ENCODE measurements at places on chromosomes 3 and 15. TPM values are rescaled to one million over a fixed set of nuclear protein-coding genes. Genes with fewer than 3 reads are reported as not detected.

DNA sequence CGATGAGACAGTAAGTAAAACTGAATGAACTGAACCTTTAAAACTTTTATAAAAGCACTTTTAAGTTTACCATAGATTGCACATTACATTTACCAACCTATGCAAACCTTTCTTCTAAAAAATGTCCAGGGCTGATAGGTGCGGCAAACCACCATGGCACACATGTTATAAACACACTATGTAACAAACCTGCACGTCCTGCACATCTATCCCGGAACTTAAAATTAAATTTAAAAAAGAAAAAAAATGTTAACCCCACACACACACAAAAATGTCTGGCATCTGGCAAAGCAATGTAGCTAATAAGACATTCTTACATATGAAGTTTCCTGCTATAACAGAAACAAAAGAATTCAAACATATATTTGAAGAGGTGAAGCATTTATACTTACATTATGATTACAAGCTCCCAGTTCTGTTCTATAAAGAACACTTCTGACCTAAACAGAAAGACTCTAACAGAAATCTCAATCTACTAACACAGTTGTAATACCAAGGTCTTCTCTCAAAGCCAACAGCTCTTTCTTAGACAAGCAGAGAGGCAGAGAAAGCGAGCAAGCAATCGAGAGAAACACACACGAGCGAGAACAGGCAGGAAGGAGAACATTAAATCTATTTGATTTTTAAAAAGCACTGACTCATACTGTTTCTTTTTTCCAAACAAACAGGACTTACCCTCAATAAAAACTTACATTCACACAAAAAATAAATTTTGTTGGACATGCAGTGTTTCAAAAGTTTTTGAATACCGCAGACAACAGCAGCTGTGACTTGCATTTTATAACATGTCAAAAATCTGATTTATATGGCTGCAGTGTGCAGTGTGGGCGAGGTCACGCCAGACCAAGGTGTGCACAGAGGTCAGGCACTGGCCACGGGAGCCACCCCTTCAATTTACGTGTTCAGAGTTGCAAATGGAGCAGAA is at the start of gene NRG4:
NRG4 (minus strand) TSS at position 798 of the 925 bp plus-strand sequence. CDS start 1,194 bp downstream, outside the sequence.
- no peak for DNase-seq

DNA sequence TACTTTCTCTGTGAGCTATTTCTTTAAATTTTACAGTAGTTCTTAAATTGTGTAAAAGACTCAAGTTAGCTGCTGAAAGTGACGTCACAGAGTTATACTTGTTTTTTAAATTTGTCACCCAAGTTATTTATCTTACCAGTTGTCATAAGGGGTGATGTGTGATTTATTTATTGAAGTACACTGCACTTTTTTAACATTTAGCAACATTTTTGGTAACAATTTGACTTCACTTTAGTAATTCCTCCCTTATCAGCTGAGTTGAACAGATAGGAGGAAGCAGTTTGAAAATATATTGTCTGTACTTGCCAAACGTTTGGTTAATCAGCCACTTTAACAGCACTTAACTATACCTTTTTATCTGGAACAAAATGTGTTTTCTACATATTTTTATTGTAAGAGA is 3.8 kb downstream of the STT3B start:
- no peak for DNase-seq

DNA sequence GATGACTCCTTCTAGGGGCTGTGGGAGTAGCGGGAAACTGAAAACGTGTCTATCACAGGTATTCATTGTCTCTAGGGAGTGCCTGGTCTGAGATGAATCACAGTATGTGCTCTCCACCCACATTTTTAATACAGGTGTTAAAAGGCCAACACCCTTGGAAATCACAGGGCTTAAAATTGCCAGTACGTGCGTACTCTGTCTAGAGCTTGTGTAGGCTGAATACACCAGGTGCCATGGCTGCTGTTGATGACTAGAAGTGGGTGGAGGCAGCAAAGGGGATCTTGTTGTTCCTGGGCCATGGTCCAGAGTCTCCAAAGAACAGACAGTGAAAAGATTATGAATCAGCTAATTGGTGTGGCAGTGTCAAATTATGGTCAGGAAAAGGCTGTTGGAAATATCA is 35.1 kb upstream of the P3H2 start:
- DNase-seq, result no peak

Gene CEP63
- 35.9 TPM for polyA plus RNA-seq

DNA sequence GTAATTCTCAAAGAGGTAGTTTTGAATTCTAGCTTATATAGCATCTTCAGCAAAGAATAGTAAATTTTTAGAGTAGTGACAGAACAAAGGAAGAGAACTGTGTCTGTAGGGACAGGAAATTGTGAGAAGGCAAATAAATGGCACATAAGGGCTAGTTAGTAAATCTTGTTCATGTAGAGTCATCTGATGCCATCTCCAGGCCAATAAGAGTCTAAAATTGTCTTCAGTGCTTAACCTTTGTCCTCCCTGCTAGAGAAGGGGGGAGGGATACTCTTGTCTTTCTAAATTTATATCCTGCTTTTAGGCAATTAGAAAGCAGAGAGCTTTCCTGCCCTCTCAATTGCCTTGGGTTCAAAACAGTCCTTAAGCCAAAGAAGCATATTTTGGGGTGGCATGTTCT is 87.0 kb upstream of the DNAJC19 start:
- no peak for DNase-seq

GRCh38 chr3:78941587-78941986 is 826.2 kb downstream of the ROBO1 start:
- DNase-seq, result no peak

Gene SLC6A6
- 4.9 TPM for polyA plus RNA-seq
